KG1 (cell line): ENCODE measurements at places on chromosomes 3 and 15.
A peak's percentile ranks its signal among the peaks of the same experiment; 100 is the strongest.

DNA sequence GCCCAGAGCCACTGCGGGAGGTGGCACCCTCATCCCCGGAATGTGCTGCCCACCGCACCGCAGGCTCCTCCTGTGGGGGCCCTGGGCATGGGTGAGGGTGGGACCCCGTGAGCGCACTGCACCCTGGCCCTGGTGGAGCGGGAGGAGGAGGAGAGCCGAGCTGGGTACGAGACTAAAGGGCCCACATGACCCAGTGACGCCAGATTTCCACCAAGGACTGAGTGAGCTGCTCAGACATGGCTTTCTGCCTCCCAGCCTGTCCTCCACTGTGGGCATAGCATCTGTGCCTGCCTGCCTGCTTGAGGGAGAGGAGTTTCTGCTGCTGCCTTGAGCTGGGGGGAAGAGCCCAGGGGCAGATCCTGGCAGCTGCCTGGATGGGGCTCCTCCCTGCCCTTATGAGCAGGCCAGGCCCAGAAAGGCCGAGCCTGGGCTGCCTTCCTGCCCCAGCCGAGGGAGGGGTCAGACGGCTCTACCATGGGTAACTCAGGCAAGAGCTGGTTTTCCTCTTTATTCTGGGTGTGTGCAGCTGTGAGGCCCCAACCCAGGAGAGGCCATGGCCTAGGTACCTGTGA, 88.4 kb downstream of the VGLL4 start:
- DNase-seq: no peak

- DNase-seq: no peak
Measured at GRCh38 chr3:80187981-80188380, 420.2 kb upstream of the ROBO1 start.

- DNase-seq: no peak
Measured at GRCh38 chr15:81229586-81229985, 32.9 kb downstream of the IL16 start.

DNA sequence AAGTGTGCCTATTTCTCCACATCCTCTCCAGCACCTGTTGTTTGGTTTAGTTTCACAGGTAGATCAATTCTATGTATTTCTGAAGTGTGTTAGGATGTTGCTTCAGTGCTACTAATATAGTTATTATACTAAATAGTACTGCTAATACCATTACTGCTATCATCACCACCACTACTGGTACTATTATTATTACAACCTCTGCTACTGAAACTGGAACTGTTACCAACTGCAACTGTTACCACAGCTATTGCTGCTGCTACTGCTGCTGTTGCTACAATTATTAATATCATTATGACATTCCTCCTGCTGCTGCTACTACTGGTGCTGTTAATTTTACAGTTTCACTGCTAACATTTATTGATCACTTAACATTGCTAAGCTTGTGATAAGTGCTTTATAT, 8.3 kb upstream of the LMOD3 start:
- DNase-seq: no peak

GRCh38 chr3:140863580-140864009, 78.0 kb upstream of the SLC25A36 start:
- DNase-seq: peak; percentile 34

DNA sequence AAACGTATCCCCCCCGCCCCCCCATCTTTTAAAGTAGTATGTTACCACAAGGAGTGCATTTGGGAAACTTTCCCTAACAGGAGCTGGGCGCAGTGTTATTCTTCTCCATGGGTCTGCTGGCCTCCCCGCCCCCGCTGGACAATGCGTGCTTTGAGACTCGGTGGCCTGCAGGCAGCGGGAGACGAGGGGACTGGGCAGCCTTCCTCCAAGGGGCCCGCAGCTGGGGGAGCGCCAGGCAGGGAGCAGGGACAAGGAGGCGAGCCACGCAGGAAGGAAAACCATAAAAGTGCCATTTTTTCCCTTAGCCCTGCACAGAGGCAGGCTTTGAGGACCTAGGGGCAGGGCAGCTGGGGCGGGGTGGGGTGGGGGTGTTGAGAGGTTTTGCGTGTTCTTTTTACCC, 14.1 kb downstream of the SOX2 start:
- DNase-seq: no peak

DNA sequence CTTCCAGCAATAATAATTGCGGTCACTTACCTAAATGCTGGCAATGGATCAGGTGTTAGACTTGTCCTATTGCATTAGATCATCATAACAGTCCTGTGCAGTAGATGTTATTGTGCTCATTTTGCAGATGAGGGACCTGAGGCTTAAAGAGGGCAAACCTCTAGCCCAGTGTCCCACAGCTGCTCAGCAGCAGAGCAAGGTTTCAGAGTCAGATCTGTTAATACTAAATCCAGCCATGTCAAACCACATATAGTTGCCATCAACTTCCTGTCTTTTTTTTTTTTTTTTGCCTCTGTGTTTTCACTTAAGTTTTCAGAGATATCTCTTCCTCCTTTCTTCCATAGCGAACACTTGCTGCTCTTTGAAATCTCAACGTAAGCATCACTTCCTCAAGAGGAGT, 12.1 kb downstream of the FEZF2 start:
- DNase-seq: no peak

GRCh38 chr3:122493296-122493695, 21.4 kb downstream of the KPNA1 start:
- no peak for DNase-seq

GRCh38 chr3:17945018-17945798, 202.8 kb upstream of the TBC1D5 start:
- DNase-seq: no peak

GRCh38 chr3:183255348-183255730, 2.3 kb downstream of the B3GNT5 start:
- DNase-seq: no peak

DNA sequence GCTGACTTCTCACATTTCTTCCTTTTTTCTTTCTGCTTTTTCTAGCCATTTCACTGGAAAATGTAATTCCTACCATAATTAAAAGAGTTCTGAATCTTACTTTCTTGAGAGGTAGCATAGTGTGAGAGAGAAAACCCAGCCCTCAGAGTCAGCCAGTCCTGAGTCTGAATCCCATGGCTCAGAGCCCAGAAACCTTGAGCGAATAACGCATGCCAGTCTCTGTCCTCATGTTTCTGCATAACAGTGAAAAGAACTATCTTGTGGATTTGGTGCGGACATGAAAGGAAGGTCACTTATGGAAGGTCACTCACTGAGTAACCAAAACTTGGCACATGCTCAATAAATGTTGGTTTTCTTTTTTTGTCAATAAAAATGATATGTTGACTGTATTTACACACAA, 29.3 kb upstream of the SLCO3A1 start:
- no peak for DNase-seq

GRCh38 chr3:179158336-179159039, 10.3 kb downstream of the PIK3CA start:
- DNase-seq: no peak

GRCh38 chr3:15610082-15610759, 8.7 kb downstream of the BTD start:
- no peak for DNase-seq

DNA sequence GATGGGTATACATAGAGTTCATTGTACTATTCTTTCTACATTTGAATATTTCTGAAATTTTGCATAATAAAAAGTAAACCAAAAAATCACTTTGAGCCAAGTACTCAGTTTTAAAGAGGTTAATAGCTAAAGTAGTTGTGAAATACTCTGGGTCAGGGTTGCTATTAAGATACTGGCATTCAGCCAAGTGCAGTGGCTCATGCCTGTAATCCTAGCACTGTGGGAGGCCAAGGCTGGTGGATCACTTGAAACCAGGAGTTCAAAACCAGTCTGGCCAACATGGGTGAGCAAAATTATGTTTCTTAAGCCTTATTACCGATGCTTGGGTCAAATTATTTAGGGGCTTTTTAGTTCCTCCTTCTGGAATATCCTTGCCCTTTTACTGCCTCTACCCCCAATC, 122.0 kb upstream of the MELTF start:
- no peak for DNase-seq

DNA sequence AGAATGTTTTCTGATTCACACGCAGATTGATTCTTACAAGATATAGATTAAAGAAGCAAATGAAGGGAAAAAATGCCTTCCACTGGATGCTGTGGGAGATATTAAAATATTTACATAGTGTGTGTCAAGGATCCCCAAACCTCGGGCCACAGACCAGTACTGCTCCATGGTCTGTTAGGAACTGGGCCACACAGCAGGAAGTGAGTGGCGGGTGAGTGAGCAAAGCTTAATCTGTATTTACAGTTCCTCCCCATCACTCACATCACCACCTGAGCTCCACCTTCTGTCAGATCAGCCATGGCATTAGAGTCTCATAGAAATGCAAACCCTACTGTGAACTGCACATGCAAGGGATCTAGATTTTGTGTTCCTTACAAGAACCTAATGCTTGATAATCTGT, 552.6 kb upstream of the GOLIM4 start:
- DNase-seq: no peak

DNA sequence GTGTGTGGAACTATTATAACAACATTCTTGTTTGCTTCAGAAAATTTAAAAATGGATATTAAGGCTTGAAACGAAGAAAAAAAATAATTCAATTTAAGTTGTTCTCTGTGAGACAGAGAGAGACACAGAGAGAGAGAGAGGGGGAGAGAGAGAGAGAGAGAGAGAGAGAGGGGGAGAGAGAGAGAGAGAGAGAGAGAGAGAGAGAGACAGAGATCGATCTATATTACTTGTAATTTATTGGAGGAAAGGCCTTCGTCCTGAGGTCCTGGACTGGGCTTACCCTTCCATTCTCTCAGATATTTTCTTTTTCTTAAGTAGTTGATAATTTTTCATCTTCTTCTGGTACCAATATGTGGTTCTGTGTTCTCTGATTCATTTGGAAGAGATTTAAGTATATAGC, 25.9 kb downstream of the MFSD1 start:
- no peak for DNase-seq

- DNase-seq: no peak
Measured at GRCh38 chr3:138347960-138348753, at the start of gene MRAS. TSS of gene MRAS (plus strand) at chr3:138348579. CDS start at chr3:138372884, 24,305 bp downstream.

DNA sequence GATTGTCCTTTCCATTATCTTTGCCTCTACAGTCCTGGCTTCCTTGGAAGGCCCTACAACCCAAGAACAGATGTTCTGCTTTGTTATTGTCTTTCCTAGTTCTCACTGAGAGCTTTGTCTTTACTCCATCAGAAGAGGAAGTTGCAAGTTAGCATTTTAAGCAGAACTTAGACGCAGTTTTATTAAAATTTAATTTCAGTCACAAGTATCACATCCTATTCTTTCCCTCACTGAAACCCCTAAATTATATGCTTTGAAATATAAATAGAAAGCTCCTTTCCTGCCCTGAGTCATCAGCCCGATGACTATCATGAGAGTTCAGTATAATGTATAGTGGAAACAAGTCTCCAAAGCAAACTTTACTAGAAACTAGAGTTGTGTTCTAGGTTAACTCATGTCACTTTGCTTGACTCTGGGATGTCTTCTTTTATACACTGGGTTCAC, 291.2 kb upstream of the RBMS3 start:
- DNase-seq: no peak

- no peak for DNase-seq
Measured at GRCh38 chr3:99110401-99110800, 208.9 kb upstream of the DCBLD2 start.

DNA sequence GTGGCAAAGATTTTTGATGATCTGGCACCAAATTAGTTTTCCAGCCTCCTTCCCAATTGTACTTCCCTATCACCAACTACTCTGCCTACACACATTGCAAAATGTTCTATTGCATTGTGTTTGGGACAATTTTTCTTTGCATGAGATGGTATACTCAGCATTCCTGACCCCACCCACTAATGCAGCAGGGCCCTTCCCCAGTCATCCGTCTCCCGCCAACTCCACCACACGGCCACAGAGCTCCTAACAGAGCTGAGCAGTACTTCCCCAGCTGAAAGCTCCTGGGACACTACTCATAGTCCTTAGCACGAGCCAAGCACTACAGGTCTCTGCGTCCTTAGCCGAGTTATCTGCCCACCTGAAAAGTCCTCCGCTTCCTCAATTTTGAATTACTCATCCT, 34.2 kb downstream of the TXNRD3 start:
- DNase-seq: no peak

DNA sequence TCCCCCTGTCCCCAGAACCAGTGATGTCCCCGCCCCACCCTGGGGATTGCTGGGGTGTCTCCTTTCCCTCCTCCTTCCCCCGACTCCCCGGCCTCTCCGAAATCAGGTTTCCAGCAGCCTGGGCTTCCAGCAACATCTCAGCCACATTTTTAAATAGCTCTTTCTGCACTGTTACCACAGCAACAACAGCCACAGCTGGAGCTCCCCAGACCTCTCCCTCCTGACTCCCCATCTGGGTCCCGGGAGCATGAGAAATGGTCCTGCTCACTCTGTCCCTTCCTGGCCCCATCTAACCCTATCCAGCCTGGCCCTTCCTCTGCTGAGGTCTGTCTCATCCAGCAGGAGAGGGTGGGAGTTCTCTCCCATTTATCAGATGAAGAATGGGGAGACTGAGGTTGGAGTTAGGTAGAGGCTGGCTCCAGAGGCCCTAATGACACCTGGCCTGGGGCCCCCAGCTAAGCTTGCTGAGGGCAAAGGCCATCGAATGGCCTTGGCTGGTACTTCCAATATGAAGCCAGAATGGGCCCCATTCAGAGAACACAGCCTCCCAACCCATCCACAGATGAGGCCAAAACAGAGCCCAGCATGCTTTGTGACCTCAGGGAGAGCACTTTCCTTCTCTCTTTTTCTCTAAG, 1.5 kb downstream of the CAMK1 start:
- no peak for DNase-seq

DNA sequence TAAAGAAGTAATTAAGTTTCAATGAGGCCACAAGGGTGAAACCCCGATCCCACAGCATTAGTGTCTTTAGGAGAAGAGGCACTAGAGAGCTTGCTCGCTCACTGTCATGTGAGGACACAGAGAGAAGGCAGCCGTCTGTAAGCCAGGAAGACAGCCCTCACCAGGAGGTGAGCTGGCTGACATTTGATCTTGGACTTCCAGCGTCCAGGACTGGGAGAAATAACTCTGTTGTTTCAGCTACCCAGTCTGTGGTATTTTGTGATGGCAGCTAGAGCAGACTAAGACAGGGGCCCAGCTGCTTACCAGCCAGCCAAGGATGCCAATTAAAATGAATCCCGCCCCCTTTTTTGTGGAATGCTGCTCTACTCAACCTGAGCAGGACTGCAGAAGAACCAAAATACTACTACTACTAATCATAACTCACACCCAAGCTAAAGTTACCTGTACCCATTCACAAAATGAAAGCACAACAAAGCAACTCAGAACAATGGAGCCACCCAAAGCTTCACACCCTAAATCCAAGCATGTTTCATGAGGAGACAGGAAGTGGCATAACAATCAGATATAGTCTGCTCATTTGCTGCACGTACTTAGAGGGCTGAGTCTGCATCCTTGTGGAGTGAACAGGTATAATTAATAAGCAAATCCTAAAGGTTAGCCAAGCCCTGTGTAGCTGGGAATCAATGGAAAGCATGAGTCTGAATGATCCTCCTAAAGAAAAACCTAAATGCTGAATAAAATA, 35.6 kb upstream of the RHCG start:
- DNase-seq: no peak

DNA sequence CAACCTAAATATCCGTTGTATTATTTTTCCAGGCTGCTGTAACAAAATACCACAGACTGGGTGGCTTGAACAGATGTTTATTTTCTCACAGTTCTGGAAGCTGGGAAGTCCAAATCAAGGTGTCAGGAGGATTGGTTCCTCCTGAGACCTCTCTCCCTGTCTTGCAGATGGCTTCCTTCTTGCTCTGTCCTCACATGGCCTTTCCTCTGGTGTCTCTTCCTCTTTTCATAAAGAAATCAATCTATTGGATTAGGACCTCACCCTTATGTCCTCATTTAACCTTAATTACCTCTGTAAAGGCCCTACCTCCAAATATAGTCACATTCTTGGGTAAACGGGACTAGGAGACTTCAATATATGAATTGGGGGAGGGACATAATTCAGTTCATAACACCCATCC, 89.2 kb upstream of the PLCL2 start:
- no peak for DNase-seq
